Activated CD8-positive, alpha-beta T cell treated with anti-CD3 and anti-CD28 coated beads for 36 hours (primary cell): ENCODE measurements at places on chromosomes 5 and 9. TPM values are rescaled to one million over a fixed set of nuclear protein-coding genes. Genes with fewer than 3 reads are reported as not detected.

DNA sequence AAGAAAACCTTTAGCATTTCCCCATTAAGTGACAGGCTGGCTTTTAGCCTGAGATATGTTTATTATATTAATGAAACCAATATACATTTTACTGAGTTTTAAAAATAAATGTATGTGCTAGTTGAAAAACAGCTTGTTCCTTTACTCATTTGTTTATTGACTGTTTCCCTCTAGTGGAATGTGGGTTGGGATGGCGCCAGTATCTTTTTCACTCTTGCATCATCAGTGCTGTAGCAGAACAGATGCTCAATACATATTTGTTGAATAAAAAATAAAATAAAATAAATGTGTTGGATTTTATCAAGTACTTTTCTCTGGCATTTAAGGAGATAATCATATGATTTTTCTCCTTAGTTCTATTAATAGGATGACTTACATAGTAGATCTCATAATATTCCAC is 43.0 kb downstream of the FSTL4 start:
- DNase-seq: no peak

OTP gene
- total RNA-seq: not detected

DNA sequence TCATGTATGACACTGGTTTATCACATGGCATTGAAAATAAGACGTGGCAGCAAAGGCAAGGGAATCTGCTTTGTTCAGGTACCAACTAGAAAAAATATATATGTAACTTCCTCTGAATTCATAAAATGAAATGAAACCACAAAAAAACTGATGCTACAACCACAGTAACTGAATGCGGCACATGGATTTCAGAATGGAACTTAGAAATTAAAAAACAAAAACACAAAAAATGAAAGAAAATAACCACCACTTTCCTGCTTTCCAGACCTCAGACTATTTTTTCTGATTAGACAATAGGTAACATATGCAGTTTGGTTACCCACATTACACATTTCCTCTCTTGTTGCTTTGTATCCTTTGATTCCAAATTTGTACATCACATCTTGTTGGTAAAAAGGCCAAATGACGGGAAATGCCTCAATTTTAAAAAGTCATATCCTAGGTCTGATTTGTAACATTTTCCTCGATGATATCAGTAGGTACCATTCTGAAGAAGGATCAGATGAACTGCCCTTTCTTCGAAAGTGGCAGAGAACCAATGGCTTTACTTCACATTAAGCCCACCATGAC is 18.1 kb upstream of the PDCL start:
- no peak for DNase-seq

DNA sequence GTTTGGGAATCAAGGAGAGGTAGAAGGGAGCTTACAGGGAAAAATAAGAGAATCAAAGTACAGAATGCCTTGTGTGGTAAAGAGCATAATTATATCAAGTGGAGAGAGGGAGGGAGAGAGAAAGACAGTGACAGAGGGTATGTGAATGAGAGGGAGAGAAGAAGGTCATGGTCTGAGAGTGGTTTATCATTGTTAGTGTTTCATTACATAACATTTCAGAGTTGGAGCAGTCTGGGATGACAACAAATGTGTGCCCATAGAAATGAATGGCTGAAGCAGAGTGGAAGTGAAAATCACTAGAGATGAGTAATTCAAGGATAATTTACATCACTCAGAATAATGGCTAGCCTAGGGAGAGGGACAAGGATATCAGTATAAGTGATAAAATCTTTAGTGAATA is 799.2 kb downstream of the TLE1 start:
- DNase-seq: no peak

DNA sequence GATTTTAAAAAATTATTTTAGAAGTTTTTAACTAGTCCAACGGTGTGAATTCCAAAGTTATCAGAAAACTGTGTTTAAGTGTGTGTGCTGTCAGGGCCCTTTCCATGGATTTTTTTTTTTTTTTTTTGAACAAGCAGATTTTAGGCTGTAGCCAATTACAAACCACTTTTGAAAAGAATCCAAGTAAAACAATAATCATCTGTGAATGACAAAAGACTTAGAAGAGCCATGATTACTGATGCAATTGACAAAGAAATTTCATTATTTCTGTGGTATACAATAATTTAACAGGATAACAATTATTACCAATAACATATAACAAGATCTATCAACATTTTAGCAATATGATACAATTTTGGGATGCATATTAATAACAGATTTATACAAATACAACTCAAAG is 16.2 kb upstream of the PAIP1 start:
- DNase-seq: no peak

DNA sequence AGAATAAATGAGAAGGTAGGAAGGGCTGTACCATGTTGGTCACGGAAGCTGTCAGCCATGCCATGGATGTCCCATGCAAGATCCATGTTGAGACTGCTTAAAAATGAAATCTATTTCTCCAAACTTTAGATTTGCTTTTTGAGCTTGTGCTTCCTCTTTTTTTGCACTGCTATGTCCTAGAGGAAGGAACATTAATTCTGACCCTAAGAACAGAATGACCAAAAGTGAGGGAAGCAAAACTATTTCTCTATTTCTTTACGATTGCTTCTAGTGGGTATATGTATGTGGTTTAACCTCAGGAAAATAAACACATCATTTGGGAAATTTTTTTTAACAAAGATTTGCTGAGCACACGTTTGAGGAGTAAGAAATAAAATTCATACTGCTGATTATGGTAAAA is 84.6 kb downstream of the USP20 start:
- no peak for DNase-seq

GRCh38 chr9:87118594-87118993 is 171.3 kb upstream of the GAS1 start:
- DNase-seq: no peak

GRCh38 chr9:103661663-103662062 is 432.4 kb upstream of the SMC2 start:
- no peak for DNase-seq

DNA sequence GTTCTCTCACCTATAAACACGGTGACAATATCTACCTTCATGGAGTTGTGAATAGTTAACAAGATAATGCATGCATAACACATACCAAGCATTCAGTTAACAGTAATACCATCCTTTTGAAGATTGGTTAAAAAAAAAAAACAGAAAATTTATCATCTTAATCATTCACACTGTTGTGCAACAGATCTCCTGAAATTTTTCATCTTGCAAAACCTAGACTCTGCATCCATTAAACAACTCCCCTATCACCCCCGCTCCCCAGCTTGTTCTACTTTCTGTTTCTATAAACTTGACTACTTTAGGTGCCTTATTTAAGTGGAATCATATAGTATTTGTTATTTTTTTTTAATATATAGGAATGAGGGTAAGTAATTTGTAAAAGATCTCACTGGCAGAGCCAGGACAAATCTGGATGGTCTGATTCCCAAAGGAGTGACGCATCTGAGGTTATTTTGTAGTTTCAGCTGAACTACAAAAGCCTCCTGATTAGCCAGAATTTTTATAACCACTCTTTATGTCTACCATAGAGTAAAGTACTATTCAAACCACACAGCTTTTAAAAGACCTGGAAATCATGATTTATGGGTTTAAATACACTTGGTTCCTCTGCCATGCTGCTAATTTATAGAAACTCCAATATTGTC is 93.0 kb downstream of the FANCC start:
- no peak for DNase-seq

- DNase-seq: no peak
Measured at GRCh38 chr9:121652021-121652837, 795 bp downstream of the DAB2IP start.

DNA sequence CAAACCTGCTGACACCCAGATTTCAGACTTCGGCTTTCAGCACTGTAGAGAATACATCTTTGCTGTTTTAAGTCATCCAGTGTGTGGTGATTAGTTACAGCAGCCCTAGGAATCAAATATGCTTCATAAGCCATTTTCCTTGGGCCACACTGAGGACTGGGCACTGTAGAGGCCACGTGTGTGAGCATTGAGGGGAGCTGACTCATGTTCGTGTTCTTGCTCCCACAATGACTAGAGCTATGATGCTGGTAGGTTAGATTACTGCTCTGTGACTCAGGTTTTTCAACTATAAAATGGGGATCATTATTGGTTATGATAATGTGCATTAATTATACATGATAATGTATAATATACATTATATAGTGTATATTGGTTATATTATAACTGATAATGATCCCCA is 96.5 kb upstream of the PALM2AKAP2 start:
- no peak for DNase-seq
